D721Med (cell line): ENCODE measurements at places on chromosomes 6 and 20.

DNA sequence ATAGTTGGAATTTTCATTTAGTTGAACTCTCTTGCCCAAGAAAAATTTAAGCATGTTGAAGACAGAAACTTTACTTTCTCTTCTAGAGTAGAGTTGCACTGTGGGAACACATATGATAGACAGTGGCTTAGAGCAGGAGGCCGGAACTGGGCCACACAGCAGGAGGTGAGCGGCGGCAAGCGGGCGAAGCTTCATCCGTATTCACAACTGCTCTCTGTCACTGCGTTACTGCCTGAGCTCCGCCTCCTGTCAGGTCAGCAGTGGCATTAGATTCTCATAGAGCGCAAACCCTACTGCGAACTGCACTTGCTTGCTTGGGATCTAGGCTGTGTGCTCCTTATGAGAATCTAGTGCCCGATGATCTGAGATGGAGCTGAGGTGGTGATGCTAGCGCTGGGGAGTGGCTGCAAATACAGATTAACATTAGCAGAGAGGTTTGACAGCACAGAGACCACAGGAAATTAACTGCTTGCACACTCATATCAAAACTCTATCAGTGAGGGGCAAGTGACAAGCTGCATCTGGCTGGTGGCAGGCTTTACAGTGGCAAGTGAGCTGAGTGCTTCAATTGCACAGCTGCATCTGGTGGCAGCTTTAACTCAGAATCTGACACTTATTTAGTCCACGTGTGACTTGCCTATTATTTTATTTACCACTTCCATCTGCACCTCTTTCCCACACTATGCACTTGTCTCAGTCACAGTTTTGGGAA is 174.9 kb upstream of the C6orf118 start:
- DNase-seq = no peak

DNA sequence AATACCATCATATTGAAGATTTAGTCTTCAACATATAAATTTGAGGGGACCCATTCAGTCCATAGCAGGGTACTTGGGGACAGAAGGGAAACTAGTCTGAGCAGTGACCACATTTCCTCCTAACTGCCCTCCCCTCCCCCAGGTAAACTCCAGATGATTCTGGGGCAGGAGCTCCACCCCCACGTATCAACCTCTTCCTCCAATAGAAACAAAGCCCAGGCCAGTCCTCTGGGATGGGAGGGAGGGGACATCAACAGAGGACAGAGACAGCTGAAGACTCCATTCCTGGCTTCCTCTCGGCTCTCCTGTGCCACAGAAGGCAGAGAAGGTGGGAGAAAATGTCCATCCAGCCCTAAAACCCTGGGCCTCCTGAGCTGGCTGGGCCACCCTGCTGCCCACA is 85.0 kb upstream of the TOP1 start:
- no peak for DNase-seq

DNA sequence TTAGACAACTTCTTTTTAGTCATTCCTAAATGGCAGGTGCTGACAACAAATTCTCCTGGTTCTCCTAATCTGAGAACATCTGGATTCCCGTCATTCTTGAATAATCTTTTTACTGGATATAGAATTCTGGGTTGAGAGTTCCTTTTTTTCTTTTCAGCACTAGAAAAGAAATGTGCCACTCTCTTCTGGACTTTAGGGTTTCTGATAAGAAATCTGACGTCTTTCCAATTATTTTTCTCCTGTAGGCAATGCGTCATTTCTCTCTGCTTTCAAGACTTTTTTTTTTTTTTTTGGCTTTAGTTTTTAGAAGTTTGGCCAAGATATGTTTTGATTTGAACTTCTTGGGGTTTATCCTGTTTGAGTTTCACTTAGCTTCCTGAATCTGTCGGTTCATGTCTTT is 66.1 kb upstream of the RNF24 start:
- no peak for DNase-seq

DNA sequence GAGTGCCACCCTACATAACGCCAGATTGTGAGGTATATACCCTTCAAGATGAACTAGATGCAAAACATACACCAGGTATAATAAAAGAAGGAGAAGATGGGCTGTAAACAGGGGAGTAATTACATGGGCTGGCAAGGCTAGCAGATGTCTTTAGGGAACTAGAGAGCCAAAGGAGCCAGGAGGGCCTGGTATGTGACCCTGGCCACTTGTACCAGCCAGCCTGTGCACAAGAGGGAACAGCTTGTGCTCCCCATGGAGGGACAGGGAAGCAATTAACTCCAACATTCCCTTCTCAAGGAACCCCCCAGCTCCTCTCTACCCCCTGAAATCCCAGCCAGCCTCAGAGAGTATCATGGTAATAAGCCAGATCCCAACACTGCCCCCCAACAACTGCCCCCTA is 139.9 kb downstream of the HIVEP2 start:
- DNase-seq = no peak

GRCh38 chr20:11716239-11716944 is 201.3 kb upstream of the BTBD3 start:
- DNase-seq = no peak

- DNase-seq = no peak
Measured at GRCh38 chr6:28982476-28983266, 22.4 kb downstream of the ZNF311 start.

- no peak for DNase-seq
Measured at GRCh38 chr6:36443471-36444428, 950 bp downstream of the KCTD20 start.
